CD4-positive, alpha-beta memory T cell (primary cell): ENCODE measurements at places on chromosomes 6 and 20. TPM values are rescaled to one million over a fixed set of nuclear protein-coding genes. Genes with fewer than 3 reads are reported as not detected.

The TBX18 gene
- not detected for total RNA-seq

The ZBP1 gene
- 25.2 TPM for total RNA-seq

The PROKR2 gene
- not detected for total RNA-seq

The HLA-DMA gene
- total RNA-seq: 10.2 TPM

The HIVEP2 gene
- 90.6 TPM for total RNA-seq

The RAET1G gene
- not detected for total RNA-seq

The HSPA12B gene
- total RNA-seq: not detected

- DNase-seq: no peak
- no peaks in the 10 kb centered on the region for H3K27me3 ChIP-seq
- no peak overlapping the region for H3K27ac ChIP-seq
- no peaks in the 10 kb centered on the region for H3K4me1 ChIP-seq
- no peak overlapping the region for H3K4me3 ChIP-seq
Observed at GRCh38 chr6:18692929-18693685, 306.0 kb downstream of the RNF144B start.

- H3K4me1 ChIP-seq: no peaks in the 10 kb centered on the region
- DNase-seq: no peak
- H3K4me3 ChIP-seq: no peak overlapping the region
- no peak overlapping the region for H3K27ac ChIP-seq
- H3K27me3 ChIP-seq: no peaks in the 10 kb centered on the region
Observed at GRCh38 chr6:159555082-159555875, 137.8 kb downstream of the SOD2 start.

- DNase-seq: peak; percentile 24
- no peak overlapping the region for H3K4me3 ChIP-seq
- H3K36me3 ChIP-seq: no peaks in the 10 kb centered on the region
Observed at GRCh38 chr6:14799928-14800327, 445.9 kb upstream of the JARID2 start.

DNA sequence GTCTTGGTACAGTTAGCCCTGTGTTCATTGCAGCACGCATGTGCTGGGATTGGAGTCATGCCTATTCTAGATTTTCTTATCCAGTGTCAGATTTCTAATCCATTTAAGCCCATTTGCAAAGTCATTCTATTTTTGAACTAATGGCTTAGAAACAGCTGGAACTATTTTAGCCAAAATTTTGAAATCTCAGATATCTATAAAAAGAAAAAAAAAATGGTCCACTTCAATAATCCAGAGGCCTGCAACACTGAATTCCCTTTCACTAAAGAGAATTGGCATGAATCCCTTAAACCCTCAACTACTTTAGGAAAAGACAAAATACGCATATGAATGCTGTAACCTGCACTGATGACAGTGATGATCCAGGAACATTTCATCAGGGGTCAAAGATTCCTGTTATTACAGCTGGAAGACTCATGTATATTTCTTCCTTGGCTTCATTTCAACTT, 1.5 kb downstream of the COL21A1 start:
- no peaks in the 10 kb centered on the region for H3K4me1 ChIP-seq
- DNase-seq: no peak
- H3K36me3 ChIP-seq: no peaks in the 10 kb centered on the region
- H3K27ac ChIP-seq: no peak overlapping the region

DNA sequence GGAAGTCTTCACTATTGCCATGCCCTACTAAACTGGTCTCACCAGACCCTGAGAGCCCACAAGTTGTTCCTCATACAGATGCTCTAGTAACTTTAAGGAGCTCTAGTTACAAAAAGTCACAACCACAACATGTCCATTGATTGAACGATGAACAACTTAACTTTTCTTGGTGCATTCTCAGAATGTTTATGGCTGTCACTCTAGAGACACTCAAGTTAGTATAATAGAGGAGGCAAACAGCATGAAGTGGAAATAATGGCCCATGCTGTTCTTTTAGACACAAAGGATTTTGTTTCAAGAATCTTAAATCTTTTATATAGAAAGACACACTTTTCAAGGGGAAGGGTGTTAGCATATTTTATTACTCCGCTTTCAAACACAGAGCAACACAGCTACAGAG, 934.4 kb downstream of the HACE1 start:
- no peaks in the 10 kb centered on the region for H3K36me3 ChIP-seq
- H3K27ac ChIP-seq: no peak overlapping the region
- no peak overlapping the region for H3K4me3 ChIP-seq
- H3K4me1 ChIP-seq: no peaks in the 10 kb centered on the region
- DNase-seq: no peak
- no peaks in the 10 kb centered on the region for H3K27me3 ChIP-seq

GRCh38 chr6:151054306-151054705, 185.5 kb upstream of the AKAP12 start:
- no peak overlapping the region for H3K4me3 ChIP-seq
- no peaks in the 10 kb centered on the region for H3K36me3 ChIP-seq
- H3K27me3 ChIP-seq: no peaks in the 10 kb centered on the region
- H3K4me1 ChIP-seq: no peaks in the 10 kb centered on the region
- H3K27ac ChIP-seq: no peak overlapping the region
- no peak for DNase-seq

- H3K4me1 ChIP-seq: no peaks in the 10 kb centered on the region
- no peak overlapping the region for H3K27ac ChIP-seq
- H3K27me3 ChIP-seq: no peaks in the 10 kb centered on the region
- no peak overlapping the region for H3K4me3 ChIP-seq
- DNase-seq: no peak
Observed at GRCh38 chr20:4427940-4428586, 293.6 kb upstream of the PRND start.

DNA sequence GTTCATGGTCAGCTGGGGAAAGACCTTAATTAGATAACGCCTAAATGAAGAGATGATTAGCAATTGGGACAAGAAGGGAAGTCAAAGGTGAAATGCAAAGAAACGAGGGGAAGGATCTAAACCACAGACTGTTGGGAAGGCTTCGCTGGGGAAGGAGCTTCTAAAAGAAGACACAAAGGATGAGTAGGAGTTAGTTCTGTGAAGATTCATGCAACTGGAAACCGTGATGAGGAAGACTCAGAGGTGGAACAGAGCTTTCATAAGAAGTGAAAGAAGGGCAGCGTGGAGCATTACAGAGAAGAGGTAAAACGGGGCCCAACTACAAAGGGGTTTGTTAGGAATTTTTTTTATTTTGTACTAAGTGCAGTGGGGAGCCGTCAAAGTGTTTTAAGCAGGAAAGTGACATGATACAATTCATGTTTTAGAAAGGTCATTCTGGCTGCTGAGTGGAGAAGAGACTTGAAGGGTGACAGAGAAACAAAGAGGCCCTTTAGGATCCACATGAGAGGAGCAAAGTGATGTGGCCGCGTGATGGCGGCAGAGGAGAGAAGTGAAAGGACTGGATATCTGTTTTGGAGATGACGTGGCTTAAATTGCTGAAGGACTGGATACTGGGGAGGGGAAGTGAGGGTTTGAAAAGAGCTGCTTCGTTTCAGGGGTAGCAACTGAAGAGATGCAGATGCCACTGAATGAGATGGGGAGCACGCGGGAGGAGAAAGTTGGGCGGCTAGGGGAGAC, 33.6 kb downstream of the TTI1 start:
- peaks cover 4% of the 10 kb centered on the region for H3K4me1 ChIP-seq
- H3K36me3 ChIP-seq: peaks cover 83% of the 10 kb centered on the region
- H3K4me3 ChIP-seq: no peak overlapping the region
- no peak for DNase-seq
- no peak overlapping the region for H3K27ac ChIP-seq

- no peaks in the 10 kb centered on the region for H3K4me1 ChIP-seq
- no peaks in the 10 kb centered on the region for H3K27me3 ChIP-seq
- H3K27ac ChIP-seq: no peak overlapping the region
Observed at GRCh38 chr6:160387916-160388643, 39.9 kb downstream of the SLC22A3 start.

- H3K36me3 ChIP-seq: no peaks in the 10 kb centered on the region
- no peaks in the 10 kb centered on the region for H3K27me3 ChIP-seq
- DNase-seq: no peak
- H3K4me3 ChIP-seq: no peak overlapping the region
- H3K27ac ChIP-seq: no peak overlapping the region
Observed at GRCh38 chr6:147704691-147705090, 196.2 kb downstream of the SAMD5 start.

GRCh38 chr6:160952633-160953281, 38.8 kb upstream of the MAP3K4 start:
- no peaks in the 10 kb centered on the region for H3K36me3 ChIP-seq
- H3K4me3 ChIP-seq: no peak overlapping the region
- DNase-seq: no peak
- H3K27me3 ChIP-seq: no peaks in the 10 kb centered on the region
- no peaks in the 10 kb centered on the region for H3K4me1 ChIP-seq

DNA sequence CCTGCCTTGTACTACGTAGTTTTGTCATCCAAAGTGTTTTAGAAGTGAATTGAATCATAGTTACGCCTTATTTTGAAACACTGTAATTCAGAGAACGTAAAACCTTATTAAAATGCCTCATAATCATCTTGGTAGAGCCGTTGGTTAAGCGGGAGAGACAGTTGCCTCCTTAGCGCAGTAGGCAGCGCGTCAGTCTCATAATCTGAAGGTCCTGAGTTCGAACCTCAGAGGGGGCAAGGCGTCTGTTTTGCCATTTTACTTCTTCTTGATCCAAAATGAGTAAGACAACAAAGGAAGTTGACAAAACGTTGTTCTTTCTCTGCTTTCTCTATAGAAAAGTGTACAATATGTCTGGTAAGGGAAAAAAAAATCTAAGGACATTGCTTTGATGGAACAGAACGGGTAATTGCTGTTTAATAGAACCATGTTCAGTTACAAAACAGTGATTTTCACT, 20.7 kb upstream of the TRIM27 start:
- H3K36me3 ChIP-seq: no peaks in the 10 kb centered on the region
- H3K4me1 ChIP-seq: peaks cover 35% of the 10 kb centered on the region
- peak overlapping the region; percentile 42 for H3K27ac ChIP-seq

DNA sequence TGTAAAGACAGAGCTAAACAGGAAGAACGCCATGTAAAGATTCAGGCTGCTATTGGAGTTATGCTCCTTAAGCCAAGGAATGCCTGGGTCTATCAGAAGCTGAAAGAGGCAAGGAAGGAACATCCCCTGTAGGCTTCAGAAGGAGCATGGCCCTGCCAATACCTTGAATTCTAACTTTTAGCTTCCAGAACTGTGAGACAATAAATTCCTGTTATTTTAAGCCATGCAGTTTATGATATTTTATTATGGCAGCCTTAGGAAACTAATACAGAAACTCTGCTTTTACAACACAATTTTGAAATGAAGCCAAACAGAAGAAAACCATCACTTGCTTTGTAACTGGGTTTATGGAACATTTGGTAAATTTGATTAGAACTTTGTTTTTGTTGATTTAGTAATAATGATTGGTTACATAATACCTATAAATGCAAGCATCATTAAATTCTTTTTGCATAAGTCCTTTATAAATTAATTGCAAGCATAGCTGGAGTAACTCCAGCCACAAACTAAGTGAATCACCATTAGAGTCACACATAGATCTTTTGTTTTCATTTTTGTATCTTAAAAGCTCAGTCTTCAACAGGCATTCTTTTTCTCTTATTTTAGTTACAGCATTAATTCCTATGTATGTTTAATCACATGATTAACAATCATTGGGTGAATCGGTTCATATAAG, 33.5 kb upstream of the TSPYL1 start:
- no peaks in the 10 kb centered on the region for H3K36me3 ChIP-seq
- no peak for DNase-seq
- H3K27ac ChIP-seq: no peak overlapping the region
- H3K4me3 ChIP-seq: no peak overlapping the region

DNA sequence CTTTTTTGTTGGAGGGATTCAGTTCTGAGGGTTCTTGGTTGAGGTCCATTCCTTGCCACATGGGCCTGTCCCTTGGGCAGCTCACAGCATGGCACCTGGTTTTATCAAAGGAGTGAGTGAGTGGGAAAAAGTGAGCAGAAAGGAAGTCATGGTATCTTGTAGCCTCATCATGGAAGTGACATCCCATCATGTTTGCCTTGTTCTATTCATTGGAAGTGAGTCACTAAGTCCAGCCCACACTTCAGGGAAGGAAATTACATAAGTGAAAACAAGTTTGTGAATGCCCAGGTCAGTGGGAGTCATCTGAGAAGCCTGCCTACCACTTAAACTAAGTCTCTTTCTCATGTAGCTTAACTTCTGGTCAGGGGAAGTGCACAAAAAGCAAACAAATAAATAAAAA, 32.8 kb upstream of the ZNFX1 start:
- no peak for DNase-seq
- H3K27me3 ChIP-seq: no peaks in the 10 kb centered on the region
- H3K4me3 ChIP-seq: no peak overlapping the region
- no peaks in the 10 kb centered on the region for H3K36me3 ChIP-seq
- H3K27ac ChIP-seq: no peak overlapping the region

DNA sequence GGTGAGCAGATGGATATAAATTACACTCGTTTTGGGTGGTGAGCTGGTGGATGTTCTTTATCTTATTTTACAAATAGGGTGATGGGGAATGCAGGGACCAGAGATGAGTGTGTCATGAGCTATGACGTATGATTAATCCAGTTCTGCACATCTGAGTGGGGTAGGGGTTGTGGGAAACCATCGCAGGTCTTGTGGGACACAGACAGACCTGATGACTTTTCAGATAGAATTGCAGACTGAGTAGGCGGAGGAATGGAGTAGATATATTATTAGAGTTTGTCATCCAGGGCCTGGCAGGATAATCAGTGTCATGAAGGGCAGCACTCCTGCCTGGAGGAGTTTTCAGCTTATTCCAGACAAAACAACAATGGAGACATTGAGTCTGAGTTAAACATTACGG, 12.9 kb upstream of the DSP start:
- H3K4me1 ChIP-seq: no peaks in the 10 kb centered on the region
- H3K27me3 ChIP-seq: peaks cover 6% of the 10 kb centered on the region
- no peak for DNase-seq

GRCh38 chr20:42862446-42862845, 327.3 kb downstream of the PTPRT start:
- no peaks in the 10 kb centered on the region for H3K27me3 ChIP-seq
- no peak for DNase-seq
- no peak overlapping the region for H3K4me3 ChIP-seq
